Head of caudate nucleus (tissue), 42 donors: ENCODE measurements at places on chromosomes 13 and 19.

GRCh38 chr19:29927944-29928625, 14.0 kb upstream of the URI1 start:
- DNase-seq, result no peak

DNA sequence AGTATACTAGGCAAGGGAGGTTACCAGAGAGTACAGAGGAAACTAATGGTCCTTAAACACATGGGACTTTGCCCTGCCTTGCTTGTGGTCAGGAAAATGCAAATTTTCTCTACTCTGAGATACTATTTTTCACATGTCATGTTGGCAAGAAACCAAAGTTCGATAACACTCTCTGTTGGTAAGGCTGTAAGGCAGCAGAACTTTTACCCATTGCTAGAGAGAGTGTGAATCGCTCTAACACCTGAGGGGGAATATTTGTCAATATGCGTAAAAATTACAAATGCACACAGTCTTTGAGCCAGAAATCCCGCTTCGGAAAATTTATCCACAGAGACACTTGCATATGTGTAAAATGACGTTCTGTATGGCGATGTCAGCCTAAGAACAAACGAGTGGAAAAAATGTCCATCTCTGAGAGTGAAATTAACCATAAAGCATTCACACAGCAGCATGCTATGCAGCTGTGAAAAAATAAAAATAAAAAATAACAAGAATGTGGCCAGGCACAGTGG, 9.5 kb upstream of the RFX1 start:
- no peak for DNase-seq

DNA sequence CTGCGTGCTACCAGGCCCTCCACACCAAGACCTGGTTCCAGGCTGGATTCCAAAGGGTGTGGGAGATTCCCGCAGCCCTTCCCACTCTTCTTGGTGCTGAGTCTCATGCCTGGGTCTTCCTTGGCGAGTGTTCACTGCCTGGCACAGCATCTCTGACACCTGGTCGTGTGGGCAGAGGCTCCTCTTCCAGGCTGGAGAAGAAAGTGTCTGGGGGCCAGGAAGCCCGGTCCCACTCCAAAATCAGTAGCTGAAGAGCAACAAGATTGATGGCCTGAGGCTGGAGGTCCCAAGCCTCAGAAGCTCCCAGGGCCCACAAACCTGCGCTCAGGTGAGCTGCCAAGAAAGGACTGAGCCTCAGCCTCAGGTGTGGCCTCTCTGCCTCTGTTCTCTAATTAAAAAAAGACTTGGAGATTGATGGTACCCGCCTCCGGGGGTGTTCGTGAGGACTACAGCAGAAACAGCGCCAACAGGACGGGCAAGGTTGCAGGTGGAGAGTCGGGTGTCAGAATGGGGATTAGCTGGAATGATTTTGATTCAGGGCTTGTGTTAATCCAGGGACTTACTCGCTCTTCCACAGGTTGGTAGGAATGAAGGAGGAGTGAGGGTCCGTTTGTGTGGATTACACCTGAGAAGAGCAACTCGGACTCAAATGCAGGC, 217.5 kb downstream of the TEX29 start:
- DNase-seq, result no peak

DNA sequence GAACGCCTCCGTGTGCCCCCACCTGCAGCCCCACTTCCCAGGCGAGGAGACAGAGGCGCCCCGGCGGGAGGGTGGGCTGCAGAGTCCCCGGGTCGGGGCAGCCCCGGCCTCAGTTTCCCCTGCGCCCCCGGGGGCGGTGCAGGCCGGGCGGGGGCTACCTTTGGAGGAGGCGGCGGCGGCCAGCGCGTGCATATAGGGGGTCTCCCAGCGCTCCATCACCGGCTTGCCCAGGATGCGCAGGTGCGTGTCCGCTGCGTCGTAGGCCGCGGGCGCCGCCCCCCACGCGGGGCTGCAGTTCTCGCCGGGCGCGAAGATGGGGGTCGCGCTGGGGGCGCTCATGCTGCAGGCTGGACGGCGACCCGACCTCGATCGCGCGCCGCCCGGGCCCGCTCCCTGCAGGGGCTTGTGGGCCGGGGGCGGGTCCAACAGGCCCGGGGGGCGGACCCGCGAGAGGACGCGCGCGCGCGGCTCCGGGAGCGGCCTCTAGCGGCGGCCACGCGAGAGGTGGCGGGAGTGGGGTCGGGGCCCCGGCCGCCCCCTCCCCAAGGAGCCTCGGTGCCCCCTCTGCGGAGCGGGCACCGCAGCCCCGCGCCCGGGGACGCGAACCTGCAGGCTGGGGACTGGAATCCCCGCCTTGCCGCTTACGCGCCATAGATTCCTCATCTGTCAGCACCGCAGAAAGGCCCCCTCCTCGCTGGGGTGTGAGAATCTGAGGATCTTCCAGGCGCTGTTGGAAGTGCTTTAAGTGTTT, at the start of gene GAMT:
TSS of gene GAMT (minus strand) at position 405 of the 751 bp plus-strand sequence. CDS start at position 339, 66 bp downstream.
- peak; percentile 78 for DNase-seq

DNA sequence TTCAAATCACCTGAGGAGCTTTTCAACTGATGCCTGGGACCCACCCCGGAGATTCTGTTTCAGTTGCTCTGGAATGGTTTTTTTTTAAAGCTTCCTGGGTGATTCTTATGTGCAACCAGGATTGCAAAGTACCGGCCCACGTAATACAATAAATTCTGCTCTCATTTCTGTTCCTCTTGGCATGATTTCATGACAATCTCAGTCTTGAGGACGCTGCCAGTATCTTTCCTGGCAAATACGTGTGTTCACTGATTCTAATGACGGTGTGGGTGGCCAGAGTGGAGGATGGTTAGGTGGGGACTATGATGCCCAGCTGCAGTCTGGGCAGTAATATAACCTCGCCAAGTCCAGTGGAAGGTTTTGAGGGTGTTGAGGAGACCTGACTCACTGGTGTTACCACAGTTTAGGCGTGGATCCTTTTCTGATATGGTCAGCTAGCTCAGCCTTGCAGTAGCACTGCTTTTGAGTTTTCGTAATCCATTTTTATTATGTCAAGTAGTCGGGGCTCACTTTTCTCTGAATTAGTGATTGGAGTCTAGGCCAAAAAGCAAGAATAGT, 49.4 kb downstream of the FAM124A start:
- DNase-seq, result no peak

- no peak for DNase-seq
Measured at GRCh38 chr13:93450761-93451160, 224.2 kb downstream of the GPC6 start.

- DNase-seq, result no peak
Measured at GRCh38 chr19:14616407-14616806, 33.5 kb downstream of the CLEC17A start.

- no peak for DNase-seq
Measured at GRCh38 chr19:6213696-6214641, 65.8 kb downstream of the MLLT1 start.

GRCh38 chr19:19661675-19662251, 1.7 kb downstream of the ATP13A1 start:
- DNase-seq, result no peak

DNA sequence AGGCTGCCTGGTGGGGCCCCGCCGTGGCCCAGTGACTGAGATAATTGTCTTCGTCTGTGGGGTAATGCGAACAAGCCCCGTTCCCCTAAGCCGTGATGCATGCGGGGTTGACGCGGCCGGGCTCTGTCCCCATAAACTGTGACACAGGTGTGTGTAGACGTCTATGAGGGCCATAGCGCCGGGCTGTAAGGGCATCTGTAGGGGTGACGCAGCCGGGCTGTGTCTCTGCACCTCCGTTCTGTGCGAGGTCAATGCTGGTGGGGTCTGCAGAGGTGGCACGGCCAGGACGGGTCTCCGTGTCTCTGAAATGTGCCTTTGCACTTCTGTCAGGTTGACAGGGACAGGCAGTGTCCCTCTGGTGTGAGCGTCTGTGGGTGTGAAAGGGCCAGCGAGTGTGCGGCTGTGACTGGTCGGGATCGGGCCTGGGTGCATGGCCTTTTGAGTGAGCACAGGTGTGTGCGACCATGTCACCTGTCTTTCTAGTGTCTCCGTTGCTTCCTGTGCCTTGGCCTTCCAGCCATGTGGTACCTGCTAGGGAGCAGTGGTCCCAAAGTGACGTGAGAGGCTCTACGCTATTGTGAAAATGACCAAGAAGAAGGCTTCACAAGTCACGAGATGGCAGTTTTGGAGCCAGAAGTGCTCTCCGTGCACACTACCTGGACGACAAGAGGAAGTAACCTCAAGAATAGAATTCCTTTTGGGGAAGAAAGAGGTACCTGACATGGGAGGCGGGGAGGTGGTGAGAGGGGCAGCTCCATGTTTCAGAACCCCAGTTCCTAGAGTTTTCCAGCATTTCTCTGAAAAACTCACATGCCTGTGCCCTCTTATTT, 16.4 kb upstream of the ZNF331 start:
- DNase-seq, result no peak

GRCh38 chr19:16442386-16443276, 29.1 kb downstream of the EPS15L1 start:
- no peak for DNase-seq

DNA sequence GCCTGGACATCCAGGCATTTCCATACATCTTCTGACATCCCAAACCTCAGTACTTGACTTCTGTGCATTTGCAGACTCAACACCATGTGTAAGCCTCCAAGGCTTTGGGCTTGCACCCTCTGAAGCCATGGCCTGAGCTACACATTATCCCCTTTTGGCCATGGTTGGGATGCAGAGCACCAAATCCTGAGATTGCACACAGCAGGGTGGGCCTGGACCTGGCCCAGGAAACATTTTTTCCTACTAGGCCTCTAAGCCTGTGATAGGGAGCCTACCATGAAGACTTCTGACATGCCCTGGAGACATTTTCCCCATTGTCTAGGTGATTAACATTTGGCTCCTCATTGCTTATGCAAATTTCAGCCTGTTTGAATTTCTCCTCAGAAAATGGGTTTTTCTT, 853.4 kb upstream of the SPRY2 start:
- no peak for DNase-seq

DNA sequence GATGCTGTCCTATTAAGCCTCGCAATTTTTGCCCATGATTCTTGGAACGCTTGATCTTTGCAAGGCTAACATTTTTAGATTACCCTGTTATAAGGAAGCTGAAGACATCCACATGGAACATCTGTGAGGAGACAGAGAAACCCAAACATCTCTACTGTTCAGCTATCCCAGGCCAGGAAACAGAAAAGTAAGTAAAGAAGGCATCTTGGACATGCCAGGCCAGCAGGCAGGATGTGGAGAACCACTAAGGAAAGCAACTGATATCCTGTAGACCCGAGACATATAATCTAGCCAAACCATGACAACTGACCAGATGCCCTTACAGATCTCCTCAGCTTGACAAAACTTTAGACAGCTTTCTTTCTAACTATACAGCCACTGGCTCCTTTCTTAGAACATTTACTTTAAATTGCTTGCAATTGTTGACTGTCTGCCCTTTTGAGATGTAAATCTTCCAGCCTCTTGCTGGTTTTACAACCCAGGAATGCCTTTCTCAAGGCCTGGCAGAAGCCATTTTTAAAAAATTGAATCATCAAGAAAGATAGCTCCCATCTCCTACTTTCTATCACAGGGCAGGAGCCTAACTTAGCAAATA, 255.8 kb upstream of the DACH1 start:
- DNase-seq, result no peak

DNA sequence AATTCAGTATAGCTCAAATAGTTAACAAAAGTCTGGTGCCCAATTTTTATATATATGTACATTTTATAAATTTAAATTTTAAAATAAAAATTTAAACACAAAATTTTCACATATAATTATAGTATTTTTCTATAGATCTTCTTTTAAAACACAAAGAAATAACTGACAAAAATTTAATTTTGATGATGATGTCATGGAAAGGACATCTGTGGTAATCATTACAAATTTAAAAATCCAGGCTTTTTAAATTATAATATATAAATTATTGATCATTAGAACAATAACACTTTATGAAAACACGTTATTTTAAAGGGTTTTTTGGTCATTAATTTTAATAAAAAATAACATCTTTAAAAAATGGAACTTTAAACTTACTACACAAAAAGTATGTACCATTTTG, 381.1 kb downstream of the DACH1 start:
- no peak for DNase-seq

- no peak for DNase-seq
Measured at GRCh38 chr19:5873617-5874199, 3.4 kb upstream of the FUT5 start.

GRCh38 chr13:98447881-98448641, 128.8 kb downstream of the STK24 start:
- peak; percentile 87 for DNase-seq

DNA sequence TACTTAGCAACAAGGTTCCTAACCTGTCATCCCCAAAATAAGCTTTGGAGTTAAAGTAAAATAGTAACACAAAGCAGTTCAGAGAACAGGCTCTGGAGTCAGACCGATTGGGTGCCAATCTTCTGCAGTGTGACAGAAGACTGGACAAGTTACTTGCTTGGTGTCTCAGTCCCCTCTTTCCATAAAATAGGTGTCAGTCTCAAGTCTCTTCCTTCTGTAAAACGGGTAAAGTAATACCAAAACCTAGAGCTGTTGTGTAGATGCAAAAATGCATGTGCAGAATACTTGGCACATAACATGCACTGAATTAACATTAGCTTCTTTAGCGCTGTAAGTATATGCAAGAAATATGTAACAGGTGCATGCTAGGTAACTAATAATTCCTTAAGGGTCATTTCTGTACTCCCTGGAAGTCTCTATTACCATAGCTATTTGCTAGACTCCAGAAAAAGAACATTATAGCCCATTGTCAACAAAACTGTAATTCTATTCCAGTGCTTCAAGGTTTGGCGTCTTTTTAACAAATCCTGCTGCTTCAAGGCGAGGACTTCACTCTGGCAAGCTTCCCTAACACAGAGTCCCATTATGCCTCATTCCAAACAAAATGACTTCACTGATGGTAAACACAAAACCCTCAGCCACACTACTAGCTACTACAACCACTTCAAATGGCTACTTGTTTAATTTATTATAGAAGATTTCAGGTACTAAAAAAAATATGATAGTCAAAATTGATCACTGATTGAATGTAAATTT, 32.8 kb downstream of the ELF1 start:
- DNase-seq, result no peak

DNA sequence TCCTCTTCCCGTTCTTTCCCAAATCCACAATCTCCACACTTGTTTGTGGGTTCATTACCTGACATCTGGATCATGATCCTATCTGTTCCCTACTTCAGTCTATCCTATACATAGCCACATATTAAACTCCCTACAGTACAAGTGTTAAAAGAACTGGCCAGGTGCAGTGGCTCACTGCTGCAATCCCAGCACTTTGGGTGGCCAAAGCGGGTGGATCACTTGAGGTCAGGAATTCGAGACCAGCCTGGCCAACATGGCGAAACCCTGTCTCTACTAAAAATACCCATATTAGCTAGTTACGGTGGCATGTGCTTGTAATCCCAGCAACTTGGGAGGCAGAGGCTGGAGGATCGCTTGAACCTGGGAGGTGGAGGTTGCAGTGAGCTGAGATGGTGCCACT, 88.3 kb downstream of the TM9SF2 start:
- DNase-seq, result no peak
